ENCODE measurements at places on chromosomes 7 and 10.
A peak's percentile ranks its signal among the peaks of the same experiment; 100 is the strongest.

DNA sequence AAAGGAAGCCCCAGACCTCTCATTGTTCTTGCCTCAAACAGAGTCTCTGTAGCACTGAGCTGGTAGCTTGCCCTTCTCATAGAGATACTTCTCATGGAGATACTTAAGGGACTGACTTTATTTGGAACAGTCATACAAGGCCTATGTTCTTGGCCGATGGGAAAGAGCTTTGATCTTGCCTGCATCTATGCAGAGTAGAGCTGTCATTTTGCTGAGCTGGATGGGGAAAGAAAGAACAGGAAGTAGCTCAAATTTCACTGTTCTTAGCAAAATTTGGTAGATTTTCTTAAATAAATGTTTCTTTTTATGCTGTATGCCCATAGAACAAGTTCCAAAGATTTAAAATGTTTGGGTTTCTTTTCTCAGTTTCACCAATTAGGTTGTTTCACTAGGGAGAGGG lies 119.3 kb upstream of the SEC61G start:
- no peak for DNase-seq

- no peak for DNase-seq
These were observed 16.3 kb upstream of the STN1 start for GRCh38 chr10:103934308-103934707.

- no peak for DNase-seq
These were observed 32.8 kb upstream of the ZNF365 start for GRCh38 chr10:62341419-62341818.

DNA sequence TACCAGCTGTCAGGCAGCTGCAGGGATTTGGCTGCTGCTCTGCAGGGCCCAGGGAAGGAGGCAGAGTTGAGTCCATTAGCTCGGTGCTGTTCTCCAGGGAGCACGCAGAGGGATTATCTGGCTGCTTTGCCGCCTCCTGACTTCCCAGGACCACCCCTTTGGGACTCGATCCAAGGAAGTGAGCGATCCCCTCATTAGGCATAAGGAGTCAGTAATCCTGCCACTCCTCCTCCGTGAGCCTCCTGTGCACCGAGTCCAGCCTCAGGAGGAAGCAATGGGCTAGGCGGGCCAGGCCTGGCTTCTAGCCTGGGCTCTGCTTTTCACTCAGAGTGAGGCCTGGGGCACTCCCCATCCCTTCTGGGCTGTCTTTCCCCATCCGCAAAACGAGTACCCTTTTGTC lies 417.9 kb downstream of the RPS24 start:
- DNase-seq, result no peak

GRCh38 chr7:69994886-69995542 lies 396.7 kb downstream of the AUTS2 start:
- DNase-seq, result no peak

DNA sequence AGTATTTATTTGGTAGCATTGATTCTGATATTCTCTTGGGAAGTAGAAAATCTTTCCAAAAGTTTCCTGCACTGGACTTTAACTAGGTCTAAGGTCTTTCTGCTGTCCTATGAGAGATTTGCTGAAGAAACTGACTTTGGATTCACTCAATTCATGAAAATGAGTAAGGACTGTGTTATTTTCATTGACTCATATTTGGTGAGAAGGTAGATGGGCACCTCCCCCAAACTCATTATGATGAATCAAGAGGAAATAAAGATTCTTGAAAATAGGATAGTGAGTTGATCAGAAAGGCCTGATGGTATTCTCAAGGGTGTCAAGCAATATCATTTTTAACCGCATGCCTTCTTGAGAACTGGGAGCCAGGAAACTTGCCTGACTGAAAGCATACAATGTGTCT lies 110.3 kb downstream of the RNF133 start:
- DNase-seq, result no peak

DNA sequence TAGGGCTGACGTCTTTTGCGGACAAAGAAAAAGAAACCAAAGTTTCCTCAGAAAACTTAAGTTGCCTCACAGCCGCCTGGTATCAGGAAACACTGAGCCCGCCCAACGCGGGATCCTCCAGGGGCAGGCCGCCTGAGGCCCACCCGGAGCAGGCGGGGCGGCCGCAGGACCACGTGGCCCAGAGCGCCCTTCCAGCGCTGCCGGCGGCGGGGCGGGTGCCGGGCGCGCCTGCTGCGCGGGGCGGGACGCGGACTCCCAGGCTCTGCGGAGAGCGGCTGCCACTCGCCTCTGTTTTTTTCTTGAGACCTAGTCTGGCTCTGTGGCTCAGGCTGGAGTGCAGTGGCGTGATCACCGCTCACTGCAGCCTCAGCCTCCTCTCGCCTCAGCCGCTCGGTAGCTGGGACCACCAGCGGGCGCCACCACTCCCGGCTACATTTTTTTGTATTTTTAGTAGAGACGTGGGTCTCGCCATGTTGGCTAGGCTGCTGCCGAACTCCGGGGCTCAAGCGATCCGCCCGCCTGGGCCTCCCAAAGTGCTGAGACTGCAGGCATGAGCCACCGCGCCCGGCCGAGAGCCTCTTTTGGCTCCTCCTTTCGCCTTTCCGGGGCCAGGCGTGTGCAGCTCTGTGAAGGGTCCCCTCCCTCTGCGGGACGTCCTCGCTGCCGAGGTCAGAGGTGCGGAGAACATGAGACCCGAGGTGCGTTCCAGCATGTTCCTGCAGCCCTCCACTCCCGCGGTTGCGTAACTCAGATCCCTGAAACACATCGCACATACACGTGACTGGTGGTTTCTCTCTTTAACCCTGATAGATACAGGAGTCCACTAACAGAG lies 11.6 kb upstream of the HNRNPF start:
- DNase-seq, result peak; percentile 67

DNA sequence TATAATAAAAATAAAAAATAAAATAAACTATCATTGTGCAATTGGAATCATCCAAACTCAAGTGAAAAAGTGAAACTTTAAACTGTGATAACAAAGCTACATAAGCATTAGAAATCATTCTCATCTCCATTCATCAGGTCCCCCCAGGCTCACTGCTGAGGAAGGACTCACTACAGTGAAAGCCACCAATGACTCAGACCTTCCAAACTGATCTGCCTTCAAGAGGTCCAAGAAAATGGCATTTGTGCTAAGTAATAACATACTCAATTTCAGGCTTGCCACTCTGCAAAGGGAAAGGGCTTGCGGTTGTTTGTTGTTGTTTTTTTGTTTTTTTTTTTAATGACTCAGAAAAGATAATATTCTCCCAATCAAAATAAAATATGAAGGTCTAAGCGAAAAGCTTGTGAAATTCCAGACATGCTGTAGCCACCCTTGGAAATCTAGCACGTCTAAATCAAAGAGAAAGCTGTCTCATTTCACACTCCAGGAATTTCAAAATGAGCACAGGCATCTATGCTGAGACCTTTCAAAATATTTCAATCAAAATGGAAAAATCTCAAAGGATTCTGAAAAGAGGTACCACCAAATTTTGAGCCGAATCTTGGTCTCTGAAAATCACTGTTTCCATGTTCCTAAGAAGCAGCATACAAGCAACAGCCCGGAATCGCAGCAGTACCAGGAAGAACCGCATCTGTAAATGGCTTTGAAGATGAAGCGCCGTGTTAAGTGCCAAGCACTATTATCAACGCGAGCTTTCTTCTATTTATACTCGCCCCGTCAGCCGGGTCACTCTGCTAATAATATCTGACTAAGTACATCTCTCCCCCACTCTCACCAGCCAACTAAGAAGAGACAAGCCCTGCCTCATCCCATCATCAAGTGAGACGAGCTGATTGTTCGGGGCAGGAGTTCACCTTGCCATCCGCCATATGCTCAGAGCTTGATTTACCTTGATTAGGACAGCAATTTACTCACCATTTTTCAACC lies 13.5 kb downstream of the SFMBT2 start:
- DNase-seq, result no peak

- no peak for DNase-seq
These were observed 14.0 kb upstream of the HBP1 start for GRCh38 chr7:107154826-107155225.

GRCh38 chr7:47601119-47601880 lies 19.4 kb upstream of the TNS3 start:
- no peak for DNase-seq

DNA sequence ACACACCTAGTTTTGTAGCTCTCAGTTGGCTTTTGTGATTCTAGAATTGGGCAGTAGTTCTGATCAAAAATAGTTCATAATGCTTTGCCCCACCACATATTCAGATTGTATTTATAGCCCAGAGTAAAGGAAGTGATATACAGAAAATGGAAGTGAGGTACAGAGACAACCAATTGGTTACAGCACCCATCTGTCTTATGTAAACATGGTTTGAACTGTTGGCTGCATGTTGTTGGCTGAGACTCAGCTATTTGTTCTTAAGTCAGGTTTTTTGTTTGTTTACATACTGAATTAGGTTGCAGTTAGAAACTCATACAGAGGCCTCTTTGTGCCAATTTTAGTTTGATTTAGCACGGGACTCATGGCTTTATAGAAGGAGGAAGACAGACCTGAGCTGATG lies 158.9 kb upstream of the GPR26 start:
- DNase-seq, result no peak

GRCh38 chr7:51012569-51013217 lies 230.0 kb upstream of the GRB10 start:
- DNase-seq, result no peak

DNA sequence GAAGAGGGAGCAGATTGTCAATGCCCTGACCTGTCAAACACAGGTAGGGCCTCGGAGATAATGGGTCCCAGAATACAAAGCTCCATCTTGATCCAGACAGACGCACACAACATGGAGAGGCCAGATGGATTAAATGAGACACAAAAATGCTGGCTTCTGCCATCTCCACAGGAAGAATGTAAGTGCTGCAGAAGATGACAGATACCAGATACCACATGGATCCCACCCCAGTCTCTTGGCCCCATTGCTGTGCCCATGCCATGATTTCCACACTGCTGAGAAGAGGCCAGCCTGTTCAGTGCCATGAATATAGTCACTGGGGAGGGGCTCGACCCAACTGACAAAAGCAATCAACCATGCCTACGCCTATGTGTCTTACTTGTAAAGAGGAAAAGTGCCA lies 487.9 kb downstream of the PARD3 start:
- DNase-seq, result no peak

GRCh38 chr10:116973946-116974455 lies 31.0 kb downstream of the SHTN1 start:
- DNase-seq, result no peak

- DNase-seq, result no peak
These were observed 5.0 kb downstream of the PAXIP1 start for GRCh38 chr7:154997840-154998370.

DNA sequence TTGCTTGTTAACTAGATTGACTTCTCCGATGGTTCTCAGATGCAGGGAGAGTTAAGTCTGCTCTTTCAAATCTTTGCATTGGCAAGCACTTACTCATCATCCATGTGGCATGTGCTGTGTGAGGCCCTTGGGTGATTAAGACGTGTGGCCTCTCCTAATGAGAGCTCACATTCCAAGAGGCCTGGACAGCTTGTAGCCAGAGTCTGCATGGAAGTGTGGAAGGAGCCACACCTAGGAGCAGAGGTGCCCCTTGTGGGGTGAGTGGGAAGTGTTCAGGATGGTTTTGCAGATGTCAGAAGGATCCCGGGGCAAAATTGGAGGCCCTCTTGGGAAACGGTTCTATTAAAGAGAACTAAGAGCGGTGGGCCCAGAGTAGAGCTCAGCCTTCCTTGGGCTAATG lies 225.9 kb downstream of the PAXIP1 start:
- no peak for DNase-seq

DNA sequence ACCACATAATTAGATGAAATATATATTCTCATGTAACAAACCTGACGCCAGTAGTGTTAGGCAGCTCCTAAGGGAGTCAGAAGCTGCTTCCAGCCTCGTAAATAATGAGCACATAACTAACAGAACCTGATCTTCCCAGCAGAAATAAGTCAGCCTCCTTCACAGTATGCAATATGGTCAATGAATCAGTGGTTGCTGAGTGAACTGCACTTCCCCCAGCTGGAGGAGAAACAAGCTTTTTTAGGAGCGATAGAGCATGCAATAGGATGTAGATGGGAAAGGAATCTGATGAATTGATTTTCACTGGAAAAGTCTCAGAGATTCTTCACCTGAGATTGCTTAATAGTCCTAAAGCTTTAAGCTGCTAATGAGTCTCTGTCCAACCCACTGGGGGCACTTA lies 337.2 kb upstream of the LRGUK start:
- DNase-seq, result no peak

Measured in nephron progenitor cell (in vitro differentiated cells).